CD4-positive, alpha-beta T cell treated with Interleukin-15 for 4 hours (primary cell): ENCODE measurements at places on chromosomes 7 and 10.

DNA sequence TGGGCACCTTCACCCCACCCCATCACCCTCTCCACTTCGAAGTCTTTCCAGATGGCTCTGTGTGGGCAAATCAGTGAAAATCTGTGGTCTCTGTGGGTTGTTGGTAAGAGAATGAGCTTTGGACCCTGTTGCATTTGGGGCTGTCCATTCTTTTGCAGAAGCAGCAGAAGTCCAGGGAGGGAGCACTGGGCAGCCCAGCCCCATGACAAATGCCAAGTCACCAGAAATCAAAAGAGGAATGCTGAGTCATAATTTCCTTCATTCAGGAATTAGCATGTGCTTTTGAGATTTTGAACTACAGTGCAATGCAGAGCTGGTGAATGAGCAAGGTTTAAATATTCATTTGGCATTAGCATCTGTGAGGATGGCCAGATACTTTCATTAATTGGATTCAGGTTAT, 556.2 kb downstream of the LRMDA start:
- DNase-seq, result no peak

GRCh38 chr7:76262683-76263402, 39.6 kb upstream of the HSPB1 start:
- DNase-seq, result peak; percentile 17

GRCh38 chr10:129199826-129200225, 267.2 kb upstream of the MGMT start:
- DNase-seq, result no peak

GRCh38 chr10:62018131-62018911, 116.8 kb downstream of the ARID5B start:
- no peak for DNase-seq

DNA sequence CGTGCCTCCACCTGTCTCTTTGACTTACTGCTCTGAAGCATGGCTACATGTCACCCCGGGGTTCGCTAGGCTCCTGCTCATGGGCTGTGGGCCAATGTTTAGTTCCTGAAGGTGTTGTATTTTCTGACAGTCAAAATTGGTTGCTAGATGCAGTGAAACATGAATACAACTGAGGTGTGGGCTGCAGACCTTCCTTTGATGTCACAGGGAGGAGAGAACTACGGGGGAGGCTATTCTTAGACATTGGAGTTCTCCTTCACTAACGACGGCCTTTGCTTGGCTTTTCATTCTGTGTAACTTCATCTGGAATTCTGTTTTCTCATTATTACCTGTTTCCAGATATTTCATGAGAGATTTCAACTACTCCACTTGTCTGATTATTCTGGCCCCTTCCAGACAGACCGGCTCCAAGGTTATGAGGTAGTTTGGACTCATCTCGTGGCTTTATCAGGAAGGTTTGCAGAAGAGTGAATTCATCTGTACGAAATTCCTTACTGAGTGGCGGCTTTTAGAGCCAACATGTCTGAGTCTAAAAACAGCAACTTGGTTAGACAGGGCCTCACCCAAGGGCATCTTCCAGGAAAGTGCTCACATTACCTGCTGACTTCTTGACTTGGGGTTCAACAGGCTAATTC, 774.7 kb downstream of the SUGCT start:
- DNase-seq, result no peak

DNA sequence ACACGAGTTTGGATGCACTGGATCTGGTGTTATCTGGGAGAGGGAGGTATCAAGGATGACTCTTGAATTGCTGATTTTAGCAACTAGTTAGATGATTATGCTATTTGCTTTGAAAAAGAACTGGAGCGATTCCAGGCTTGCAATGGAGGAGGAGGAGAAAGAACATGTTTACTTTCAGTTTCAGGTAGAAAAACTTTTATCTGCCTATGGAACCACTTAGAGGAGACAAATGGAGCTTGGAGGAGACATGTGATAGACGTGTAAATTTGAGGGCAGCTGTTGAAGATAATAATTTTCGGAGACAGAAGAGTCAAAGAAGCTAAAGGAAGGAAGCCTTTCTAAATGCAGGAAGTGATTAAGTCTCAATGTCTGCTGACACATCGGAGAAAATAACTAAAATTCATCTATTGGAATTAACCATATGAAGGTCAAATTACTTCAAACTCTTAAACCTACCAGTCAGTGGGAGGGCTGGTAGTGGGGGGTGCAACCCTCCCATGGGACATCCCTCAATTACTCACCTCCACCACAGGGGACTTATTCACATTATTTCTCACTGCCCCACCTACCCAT, 56.4 kb upstream of the GNAI1 start:
- DNase-seq, result no peak

GRCh38 chr10:49457686-49458085, 61.8 kb upstream of the DRGX start:
- DNase-seq, result no peak

DNA sequence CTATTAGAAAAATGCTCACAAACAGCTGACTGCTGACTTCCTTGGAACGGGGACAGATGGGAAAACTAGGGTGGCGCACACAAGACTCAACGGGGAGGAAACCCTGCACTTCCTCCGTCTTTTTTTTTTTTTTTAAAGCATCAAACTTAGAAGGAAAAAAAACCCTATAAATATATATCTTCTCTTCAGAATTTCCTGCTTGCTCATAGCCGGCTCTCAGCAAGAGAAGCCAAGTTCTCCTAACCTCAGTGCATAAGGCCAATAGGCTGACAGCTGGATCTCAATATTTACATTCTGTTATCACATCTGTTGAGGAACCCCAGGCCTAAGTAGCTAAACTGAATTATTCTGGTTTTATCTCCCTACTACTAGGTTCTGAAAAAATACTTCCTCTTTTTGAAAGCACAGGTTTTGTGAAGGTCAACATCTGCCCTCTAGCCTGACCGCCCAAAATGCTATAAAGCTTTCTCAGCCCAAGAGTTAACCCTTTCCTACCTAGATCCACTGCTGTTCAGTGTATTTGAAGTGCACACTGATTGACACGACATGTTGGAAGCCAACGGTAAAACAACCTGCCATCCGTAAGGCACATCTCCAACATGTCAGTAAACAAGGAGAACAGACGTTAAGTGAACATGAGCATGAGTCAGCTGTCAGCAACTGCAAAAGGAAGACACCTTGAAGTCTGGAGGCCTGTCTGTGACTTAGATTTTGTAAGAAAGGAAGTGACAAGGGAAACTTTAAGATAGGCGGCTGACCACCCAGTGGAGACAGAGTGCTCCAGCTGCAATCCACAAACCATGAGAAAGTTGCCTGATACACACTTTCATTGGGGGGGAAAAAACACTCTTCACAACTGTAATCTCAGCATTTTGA, 83.8 kb downstream of the EBLN1 start:
- no peak for DNase-seq
